ENCODE measurements at places on chromosomes 2 and 18.
A peak's percentile ranks its signal among the peaks of the same experiment; 100 is the strongest.

DNA sequence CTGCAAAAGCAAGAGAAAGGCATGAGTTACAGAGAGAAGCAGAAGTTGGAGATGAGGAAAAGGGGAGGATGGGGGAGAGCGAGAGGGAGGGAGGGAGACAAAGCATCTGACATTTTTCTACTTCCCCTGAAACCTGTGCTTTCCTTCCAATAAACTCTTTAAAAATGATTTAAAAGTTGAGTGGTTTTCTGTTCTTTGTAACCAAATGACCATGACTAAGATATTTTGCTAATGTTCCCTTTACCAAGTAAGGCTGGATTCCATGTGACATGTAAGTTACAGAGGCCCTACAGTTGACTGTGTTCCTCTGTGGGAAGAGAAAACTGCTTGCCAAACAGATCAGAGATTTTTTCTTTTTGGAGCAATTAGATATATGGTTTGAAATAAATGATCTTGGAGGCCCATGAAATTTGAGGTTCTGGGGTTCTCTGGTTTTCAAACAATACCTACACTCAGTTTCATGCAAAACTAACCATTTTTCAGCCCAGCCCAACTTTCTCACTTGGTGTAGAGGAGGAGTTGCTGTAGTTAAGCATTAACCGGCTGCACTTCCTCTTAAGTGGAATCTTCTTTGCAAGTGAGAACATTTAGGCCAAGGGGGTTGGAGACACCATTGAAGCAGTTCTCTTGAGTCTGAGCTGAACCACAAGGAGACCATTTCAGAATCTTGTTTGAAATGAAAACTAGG lies 34.5 kb downstream of the INSIG2 start:
- peak; percentile 71 for DNase-seq

DNA sequence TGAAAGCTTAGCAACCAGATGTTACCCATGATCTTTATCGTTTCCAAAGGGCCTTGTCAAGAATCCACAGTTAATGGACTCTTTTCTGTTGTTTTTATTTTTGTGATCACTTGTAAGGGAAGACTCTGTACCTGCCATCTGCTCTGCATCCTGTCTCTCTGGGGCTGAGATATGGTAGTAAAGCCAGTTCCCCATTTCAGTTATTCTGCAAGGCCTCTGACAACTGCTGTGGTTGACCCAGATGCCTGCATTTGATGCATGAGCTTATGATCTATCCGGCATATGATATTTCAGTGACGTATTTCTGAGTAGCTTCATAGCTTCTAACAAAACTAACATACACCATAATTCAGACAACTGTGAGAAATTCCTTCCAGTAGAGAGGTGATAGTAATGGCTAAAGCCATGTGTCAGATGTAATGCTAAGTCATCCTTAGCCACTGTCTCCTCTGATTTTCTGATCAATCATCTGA lies 105.1 kb downstream of the TPO start:
- peak; percentile 88 for DNase-seq

- DNase-seq = no peak
These were observed 145.9 kb downstream of the COPS8 start for GRCh38 chr2:237231593-237231992.

DNA sequence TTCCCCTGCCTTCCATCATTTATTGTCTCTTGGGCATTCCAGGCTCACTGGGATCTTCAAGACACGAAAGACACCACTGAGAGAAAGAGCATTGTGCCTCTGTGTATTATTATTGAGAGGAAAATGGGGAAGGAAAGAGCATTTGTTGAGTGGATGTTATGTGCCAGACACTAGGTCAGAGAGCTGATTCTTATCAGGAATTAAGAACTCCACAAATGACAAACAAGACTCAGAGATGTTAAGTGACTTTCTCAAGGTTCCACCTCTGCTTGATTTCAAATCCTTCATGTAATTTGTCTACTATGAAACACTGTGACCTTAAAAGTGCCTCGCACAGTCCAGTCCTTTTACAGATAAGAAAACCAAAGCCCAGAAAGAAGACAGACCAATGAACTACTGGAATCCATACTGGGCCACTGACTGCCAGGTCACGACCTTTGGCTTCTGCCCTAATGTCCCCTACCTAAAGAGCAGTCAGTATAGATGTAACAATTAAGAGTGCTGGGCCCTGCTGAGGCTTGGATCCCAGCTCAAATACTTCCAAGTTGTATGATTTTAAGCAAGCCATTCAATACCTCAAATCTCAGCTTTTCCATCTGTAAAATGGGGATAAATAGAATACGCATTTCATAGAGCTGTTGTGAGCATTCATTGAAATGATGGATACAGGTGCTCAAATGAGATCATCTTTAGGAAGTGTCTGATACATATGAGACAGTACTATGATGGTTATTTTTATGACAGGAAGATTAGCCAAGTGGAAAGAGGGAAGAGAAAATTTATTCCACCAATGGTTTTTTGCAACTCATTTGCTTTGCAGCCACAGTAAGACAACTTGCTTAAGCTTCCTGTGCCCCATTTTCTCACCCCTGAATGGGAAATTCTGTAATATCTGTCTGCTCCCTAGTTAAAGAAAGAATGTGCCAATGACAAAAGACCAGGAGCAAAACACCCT lies 10.9 kb downstream of the KLF7 start:
- DNase-seq = no peak

DNA sequence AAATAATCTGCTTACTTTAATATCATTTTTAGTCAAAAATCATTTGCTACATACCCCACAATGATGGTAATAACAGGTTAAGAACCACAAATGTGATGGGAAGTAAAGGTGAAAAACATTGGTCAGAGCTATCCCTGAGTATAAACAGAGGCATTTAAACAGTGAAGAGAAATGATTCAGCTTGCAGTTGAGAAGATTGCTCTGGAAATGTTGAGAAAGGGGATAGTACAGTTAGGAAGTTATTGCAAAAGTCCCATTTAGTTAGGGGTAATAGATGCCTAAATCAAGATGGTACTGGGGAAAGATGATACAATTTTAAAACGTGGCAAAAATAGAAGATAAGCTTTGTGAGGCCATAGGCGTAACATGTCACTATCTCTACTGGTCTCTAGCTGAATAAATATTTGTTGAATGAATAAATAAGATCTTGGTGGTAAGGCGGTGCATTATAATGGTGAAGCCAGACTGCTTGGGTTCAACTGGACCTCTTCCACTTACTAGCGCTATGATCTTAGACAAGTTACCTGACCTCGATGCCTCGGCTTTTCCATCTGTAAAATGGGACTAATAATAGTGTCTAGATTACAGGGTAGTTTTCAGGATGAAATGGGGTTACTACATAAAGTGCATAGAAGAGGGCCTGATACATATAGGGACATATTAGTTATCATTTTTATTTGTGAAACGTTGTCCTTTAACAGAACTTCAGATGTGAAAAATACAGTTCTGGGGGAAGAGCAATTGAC lies 2.0 kb upstream of the BZW1 start:
- DNase-seq = no peak

DNA sequence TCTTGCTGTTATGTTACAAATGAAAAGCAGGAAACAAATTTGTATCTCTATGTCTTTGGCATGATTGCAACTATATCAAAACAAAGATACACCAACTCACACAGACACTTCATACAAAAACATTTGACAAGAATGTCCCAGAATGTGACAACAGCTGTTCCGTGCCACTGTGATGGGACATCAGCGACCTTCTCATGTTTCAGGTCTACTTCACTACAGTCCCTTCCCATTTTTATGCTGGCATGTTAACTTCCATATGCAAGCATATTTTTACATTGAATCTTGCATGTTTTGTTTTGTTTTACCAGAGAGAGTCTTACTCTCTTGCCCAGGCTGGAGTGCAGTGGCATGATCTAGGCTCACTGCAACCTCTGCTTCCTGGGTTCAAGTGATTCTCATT lies 71.2 kb downstream of the STK25 start:
- no peak for DNase-seq

GRCh38 chr2:66700677-66701066 lies 265.7 kb downstream of the MEIS1 start:
- DNase-seq = no peak

DNA sequence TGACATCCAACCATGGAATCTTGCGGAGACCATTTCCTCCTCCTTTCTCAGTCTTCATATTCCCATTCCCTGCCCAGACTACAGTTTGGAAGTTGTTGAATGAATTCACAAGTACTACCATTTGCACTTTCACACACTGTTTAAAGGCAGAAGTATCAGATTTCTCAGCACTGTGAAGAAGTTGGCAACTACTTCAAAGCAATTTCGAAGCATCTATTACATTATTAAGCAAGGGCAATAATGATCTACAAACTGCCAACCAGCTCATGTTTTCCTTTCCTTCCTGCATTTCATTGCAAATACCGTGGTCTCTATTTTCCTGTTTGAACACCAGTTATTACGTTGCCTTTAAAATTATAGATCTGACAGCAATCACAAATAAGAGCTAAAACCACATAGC lies 105.5 kb downstream of the IRS1 start:
- no peak for DNase-seq

GRCh38 chr2:133434959-133435668 lies 133.1 kb downstream of the NCKAP5 start:
- DNase-seq = no peak

GRCh38 chr2:151197184-151198108 lies 64.2 kb downstream of the RBM43 start:
- DNase-seq = no peak

- DNase-seq = no peak
These were observed 289.8 kb upstream of the SPRED2 start for GRCh38 chr2:65722028-65722778.

Data from Kasumi-1 (cell line).